ENCODE measurements at places on chromosomes 12 and 14.
A peak's percentile ranks its signal among the peaks of the same experiment; 100 is the strongest.

GRCh38 chr12:16384732-16385131 is 37.3 kb downstream of the MGST1 start:
- DNase-seq = no peak

- DNase-seq = no peak
Observed at GRCh38 chr12:114954511-114955055, 270.6 kb upstream of the TBX3 start.

- DNase-seq = no peak
Observed at GRCh38 chr12:81168445-81168844, 90.6 kb downstream of the ACSS3 start.

DNA sequence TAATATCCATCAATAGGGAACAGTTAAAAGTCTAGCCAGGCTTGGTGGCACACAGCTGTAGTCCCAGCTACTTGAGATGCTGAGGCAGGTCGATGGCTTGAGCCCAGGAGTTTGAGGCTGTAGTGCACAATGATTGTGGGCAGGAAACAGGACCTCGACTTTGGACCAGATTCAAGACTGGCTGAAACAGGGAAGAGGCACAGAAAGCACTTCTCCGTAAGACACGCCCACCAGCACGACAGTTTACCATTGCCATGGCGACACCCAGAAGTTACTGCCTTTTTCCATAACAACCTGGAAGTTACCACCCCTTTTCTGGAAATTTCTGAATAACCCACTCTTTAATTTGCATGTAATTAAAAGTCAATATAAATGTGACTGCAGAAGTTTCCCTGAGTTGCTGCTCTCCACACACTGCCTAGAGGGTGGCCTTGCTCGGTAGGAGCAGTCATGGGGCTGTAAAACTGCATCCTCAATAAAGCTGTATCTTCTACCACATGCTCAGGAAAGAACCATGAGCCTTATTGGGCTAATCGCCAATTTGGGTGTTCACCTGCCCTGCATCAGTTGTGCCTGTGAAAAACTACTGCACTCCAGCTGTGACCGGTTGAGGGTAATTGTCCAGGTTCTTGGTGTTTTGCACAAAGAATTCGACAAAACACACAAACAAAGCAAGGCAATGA is 4.6 kb upstream of the LRRC23 start:
- no peak for DNase-seq

DNA sequence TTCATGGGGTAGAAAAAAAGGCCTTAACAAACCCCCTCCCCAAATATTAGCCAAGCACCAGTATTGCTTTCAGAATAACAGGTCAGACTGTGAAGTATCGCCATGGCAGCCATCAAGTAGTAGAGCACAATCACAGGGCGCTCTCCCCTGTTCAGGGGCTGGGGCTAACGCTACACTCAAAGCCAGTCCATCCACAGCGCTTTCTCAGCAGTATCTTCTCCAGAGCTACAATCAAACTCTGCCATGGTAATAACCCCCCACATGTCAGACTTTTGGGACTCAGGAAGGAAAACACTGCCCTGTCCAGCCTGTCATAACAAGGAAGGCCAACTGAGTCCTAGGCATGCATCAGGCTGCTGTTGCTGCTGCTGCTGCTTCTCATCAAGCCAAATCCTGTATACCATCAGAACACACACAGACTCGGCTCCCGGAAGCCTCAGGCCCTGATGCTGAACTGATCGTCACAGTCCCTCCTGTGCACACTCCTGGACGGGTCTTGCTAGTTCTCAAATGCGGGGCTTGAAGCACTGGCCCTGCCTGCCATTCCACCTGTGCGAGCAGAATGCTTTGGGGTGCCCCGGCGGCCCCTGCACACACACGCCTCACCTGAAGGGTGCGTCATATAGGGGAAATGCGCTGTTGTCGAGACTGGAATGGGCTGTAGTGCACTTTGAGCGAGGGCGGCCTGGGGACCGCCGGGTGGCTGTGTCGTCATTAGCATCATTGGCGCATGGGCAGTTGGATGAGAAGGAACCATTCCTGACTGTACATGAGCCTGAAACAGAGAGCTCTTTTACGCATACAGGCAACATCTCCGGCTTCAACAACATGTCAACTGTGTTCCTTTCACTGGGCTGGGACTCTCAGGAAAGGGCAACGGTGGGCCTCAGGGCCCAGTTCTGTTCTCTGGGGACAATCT is 47.6 kb downstream of the SH2B3 start:
- DNase-seq = no peak

DNA sequence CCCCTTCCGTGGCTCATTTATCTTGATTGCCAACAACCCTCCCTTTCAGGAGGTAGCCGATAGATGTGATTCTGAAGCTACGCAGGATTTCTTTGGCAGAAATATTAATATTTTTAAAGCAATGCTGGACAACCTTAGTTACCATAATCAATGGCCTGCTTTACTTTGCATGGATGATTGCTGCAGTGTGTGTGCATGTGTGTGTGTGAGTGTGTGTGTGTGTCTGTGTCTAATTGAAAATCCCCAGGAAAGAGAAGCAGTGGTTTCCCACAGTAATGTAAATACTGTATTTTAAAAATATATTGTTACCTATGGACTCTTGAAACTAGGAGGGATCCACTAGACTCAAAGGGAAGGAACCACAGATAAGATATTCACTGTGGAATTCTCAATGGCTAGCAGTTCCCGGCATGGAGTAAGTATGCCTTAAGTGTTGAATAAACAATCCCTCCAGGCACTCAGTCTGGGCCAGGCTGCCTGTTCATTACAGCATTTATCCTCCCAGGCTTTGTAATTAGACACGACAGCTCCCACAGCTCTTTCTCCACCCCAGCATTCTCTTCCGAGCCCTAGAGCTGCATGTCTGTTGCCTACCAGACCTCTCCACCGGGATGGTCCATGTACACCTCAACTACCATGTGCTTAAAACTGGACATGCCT is 22.5 kb upstream of the C14orf132 start:
- no peak for DNase-seq

DNA sequence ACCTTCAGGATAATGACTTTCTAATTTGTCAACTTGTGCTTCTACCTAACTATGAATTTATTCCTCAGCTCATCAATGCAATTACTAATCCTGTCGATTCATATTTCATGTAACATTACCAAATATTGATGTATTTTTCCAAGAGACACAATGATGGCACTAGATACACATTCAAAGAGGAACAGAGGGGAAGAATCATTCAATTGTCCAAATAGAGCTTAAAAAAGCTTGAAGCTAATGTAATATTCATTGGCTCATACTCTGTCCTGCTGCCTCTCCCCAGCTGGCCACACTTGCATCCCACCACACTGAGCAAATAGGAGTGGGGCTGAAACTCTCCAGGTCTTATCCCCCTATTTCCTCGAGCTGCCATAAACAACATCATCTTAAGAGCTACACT is 9.3 kb downstream of the TESPA1 start:
- DNase-seq = no peak

GRCh38 chr14:61212546-61212945 is 68.6 kb downstream of the TMEM30B start:
- DNase-seq = no peak

GRCh38 chr14:67424539-67424938 is 12.6 kb upstream of the PLEK2 start:
- DNase-seq = no peak

- DNase-seq = no peak
Observed at GRCh38 chr12:100646896-100647295, 73.4 kb downstream of the GAS2L3 start.

DNA sequence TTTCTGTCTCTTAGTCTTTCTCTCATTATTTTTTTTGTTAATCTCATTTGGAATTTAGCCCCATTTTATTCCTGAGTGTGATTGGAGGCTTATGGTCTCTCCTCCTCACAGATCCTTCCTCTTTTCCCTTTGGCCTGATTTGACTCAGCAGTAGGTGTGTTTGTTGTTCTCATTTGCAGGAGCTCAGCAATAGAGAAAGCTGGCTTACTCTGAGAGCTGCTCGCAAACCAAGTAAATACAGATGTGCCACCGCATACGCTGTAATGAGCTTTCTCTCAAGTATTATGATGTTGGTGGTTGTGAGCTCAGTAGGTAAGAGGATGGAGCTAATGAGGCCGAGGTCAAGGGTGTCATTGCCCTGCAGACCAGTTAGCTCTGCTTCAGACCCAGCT is 206.5 kb downstream of the ETV6 start:
- DNase-seq = no peak

DNA sequence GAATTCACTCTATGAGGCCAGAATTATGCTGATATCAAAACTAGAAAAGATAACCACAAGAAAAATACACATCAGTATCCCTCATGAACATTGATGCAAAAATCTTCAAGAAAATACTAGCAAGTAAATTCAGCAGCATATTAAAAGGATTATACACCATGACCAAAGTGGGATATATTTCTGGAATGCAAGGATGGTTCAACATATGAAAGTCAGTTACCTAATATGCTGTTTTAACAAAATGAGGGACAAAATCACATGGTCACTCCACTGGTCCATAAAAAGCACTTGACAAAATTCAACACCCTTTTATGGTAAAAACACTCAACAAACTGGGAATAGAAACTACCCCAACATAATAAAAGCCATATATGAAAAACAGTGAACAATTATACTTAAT is 40.3 kb downstream of the TECPR2 start:
- DNase-seq = no peak

- DNase-seq = no peak
Observed at GRCh38 chr14:68865542-68865941, 72.7 kb upstream of the ZFP36L1 start.

GRCh38 chr14:105248368-105249181 is at the start of gene BTBD6:
Gene BTBD6, plus strand, starts transcription at chr14:105248533. Its CDS starts 179 bp downstream, at chr14:105248712.
- DNase-seq = peak; percentile 90

- no peak for DNase-seq
Observed at GRCh38 chr14:71243697-71244096, 336.4 kb downstream of the PCNX1 start.

DNA sequence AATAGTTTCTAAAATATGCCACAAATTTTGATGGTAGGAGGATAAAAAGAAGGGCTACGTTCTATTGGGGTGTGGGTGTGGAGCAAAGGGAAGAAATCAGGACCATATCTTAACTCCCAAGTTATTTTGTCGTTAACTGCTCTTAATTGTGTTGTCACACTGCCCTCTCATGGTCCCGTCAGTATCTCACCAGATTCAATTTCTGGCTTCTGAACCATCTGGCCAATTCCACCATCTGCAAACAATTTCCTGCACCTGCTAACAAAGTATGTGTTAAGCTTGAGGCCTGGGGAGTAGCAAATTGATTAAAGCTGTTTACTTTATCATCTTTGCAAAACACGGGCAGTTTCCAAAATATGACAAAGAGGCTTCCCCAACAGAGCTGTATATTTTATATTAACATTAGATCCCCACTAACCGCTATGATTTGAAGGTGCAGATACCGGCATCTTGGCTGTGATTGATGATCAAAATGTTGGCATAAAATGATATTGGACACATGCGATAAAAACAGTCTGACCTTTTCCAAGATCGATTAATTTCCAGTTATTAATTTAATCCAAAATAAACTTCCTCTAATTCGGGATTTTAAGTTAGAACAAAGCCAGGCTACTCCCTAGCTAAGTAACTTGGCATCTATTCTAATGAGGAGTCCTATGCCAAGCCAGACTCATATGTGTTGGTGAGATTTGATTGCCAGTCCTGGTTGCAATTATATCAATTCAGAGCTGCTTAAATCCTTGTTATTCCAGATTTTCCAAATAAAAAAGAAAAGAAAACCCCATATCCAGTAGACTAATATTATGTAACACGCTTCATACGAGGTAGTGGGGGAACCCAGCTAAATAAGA is 6.9 kb upstream of the DNM1L start:
- DNase-seq = peak; percentile 22

DNA sequence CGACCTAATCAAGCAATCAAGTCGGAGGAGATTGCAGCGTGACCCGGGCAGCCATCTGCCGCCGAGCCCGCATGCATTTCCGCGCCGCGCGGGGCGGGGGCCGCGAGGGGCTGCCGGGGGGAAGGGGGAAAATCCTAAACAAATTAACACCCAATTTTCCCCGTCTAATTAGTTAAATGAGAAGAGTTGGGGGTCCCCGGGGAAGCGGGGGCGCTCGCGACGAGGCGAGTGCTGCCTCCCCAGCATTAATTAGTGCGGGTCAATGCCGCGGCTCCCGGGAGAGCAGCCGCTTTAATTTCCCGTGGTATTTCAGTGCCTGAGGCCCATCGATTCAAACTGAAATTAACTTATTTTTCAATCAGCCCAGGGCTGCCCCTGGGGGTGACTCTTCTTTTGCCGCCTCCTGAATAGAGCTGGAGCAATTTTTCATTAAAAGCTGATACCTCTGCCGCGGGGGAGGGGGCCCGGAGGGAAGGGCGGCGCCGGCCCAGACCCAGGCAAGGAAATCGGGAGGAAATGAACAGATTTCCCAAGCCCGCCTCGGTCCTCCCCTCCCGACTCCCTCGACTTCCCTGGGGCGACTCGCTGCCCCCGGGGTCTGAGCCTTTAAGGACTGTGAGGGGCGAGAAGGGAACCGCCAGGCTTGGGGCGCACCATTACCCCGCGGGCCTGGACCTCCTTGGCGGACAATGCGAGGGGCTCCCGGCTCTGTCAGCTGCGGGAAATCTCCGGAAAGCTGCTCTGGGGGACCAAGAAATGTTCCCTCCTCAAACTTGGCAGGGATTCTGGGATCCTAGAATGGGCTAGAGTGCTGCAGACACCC is 18.9 kb downstream of the VSX2 start:
- DNase-seq = peak; percentile 25

DNA sequence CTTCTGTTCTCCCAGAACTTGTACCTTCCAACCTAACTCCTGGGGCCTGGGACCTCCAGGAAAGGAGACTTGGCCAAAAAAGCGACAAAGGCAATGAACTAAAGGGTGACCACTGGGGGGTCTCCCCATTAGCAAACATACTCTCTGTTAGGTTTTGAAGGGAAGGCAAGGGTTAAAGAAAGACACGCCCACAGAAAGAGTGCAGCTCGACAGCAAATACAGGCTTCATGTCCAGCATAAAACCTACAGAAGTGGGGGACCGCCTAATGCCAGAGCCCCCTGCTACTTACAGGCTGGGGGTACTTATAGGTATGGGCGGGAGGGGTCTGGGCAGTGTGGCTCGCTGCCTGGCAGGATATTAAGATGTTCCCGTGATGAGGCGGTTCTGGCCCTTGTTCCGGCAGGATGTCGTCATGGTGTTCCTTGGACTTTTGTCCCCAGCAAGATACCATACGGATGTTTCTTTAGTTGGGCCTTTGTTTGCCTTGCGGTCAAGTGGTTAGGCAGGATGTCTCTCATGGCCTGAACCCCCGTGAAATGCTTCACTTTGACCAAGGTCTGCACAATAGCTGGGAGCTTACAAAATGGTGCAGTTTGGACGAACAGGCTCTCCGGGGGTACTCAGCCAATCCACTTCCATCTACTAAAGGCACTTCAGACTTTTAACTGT is 53.4 kb downstream of the PRMT8 start:
- DNase-seq = no peak

GRCh38 chr12:12216349-12217017 is 50.4 kb downstream of the LRP6 start:
- no peak for DNase-seq

- no peak for DNase-seq
Observed at GRCh38 chr12:101750152-101750551, 10.9 kb upstream of the SYCP3 start.

DNA sequence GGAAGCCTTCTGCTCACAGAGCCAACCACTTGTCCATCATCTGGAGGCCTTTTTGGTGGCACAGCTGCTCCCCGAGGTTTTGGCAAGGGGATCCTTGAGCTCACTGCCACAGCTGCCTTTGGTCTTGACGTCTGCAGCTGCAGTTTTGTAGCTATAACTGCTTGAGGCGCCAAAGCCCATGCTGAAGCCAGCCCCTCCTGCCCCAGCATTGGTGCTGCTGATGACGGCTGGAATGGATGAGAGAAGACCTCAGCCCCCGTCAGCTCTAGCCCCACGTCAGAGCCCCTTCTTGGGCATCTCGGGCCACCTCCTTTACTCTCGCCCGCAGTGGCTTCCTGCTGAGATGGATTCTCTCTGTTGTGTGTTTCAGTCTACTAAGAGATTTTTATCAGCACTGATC is 12.3 kb upstream of the KRT74 start:
- DNase-seq = no peak

All from nephron progenitor cell (in vitro differentiated cells).